ENCODE measurements at places on chromosomes 2 and 18.

- DNase-seq, result no peak
Measured at GRCh38 chr2:180307096-180307495, 300.0 kb upstream of the CWC22 start.

- no peak for DNase-seq
Measured at GRCh38 chr2:7670905-7671641, 753.9 kb downstream of the RNF144A start.

DNA sequence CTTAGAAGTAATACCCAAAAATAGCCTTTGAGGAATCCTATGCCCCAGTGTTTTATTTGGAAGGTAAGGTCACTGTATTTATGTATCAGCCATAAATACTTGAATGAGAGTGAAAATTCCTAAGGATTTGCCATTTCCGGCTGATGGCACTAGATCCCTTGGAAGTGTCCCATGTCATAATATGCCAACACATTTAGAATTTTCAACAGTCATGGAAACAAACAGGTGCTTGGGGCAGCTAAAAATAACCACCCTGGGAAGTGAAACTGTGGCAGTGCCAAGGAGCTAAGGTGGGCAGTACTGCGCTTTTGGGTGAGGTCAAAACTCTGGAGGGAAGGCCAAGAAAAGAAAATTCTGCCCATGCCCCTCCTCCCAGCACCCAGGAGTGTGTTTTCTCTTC is 80.2 kb downstream of the TCF7L1 start:
- DNase-seq, result no peak

DNA sequence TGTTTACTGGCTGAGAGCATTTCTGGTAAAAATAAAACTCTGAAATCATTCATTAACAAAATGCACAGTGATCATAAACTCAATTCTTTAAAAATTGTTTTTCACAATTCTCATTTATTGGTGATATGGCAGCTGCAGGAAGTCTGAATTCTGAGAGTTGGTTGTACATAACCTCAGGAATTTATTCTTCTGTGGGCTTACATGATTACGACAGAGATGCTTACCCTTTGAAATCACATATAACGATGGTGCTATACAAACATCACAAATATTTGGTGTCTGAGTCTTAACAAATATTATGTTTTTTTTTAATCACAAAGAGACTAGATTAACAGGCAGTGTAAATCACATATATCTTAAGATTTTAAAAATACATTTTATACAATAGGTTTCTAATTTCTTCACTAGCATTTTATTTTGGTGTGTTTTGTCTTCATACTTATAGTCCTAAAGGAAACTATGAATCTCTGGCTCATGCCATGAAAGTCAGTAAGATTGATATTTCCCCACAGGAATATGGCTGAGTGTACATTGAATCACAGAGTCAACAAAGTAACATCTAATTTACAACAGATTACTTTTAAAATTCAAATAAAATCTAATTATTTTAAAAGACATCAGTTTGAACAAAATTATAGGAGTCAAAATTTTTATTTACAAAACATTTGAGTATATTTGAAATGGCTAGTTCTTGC is 318.8 kb upstream of the THUMPD2 start:
- no peak for DNase-seq

- no peak for DNase-seq
Measured at GRCh38 chr2:43233218-43234212, 7.1 kb upstream of the ZFP36L2 start.

GRCh38 chr18:57267368-57267925 is 84.9 kb upstream of the ST8SIA3 start:
- DNase-seq, result no peak

DNA sequence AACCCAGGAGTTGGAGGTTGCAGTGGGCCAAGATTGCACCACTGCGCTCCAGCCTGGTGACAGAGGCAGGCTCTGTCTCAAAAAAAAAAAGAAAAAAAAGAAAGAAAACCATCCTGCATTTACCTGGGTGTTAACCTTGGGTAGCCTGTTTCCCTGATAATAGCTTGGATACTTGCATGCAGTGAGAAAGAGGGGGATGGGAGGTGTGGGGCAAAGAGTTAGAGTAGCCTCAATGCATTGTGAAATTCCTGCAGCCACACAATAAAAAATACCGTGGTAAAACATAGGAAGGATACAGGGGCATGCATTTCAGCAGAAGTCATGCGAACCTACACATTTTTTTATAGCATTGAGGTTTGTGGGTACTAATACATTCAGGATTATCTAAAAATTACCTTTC is 76.6 kb upstream of the ZNF516 start:
- DNase-seq, result no peak

DNA sequence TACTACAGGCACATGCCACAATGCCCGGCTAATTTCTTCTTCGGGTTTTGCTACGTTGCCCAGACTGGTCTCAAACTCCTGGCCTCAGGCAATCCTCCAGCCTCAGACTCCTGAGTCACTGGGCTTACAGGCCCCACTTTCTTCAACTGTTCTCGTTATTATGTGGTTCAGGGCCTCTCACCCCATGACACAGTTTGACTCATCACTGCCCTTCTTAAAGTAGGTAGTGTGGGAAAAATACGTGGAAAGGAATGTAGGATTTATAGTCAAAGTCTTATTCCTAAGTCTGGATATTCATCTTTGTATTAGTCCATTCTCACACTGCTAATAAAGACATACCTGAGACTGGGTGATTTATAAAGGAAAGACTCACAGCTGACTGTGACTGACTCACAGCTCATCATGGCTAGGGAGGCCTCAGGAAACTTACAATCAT is 19.4 kb downstream of the CENPA start:
- no peak for DNase-seq

GRCh38 chr2:69914950-69915945 is at the start of gene MXD1:
MXD1 (plus strand) TSS chr2:69915109; CDS start chr2:69915331, 222 bp downstream.
- no peak for DNase-seq

- DNase-seq, result no peak
Measured at GRCh38 chr2:175815537-175815936, 186.5 kb downstream of the LNPK start.

- no peak for DNase-seq
Measured at GRCh38 chr2:235274023-235274422, 219.8 kb upstream of the AGAP1 start.

DNA sequence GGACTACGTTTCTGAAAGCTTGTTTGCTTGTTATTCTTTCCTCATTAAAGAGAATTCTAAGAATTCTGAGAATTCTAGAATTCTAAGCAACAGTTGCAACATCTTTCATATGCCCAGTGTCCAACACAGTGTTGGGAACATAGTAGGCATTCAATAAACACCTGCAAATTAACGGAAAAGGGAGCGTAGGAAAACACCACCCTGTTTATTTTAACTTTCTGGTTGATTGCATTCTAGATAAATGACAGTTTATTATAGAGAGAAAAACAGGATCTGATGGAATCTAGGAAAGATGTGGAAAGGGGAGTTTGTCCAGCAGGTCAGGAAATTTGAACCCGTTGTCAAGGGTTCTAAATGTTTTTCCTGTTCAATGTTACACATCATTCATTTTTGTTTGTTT is 24.2 kb upstream of the EFEMP1 start:
- no peak for DNase-seq

GRCh38 chr2:224682134-224682533 is 34.0 kb downstream of the CCDC195 start:
- no peak for DNase-seq

DNA sequence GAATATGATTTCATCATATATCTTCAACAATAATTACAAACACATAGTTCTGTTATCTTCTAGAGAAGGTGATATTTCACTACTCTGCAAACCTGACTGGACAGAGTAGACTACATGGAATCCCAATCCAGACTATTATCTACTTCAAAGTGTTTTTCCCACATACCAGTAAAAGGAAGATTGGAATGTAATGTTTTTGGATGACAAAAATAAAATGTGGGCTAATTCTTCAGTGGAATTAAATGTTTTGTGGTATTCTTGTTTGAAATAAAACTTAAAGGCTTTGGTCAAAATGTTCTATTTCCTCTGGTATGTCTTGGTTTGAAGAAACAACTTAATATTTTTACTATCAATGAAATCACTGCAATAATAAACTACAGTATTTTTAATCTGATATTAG is 22.1 kb downstream of the COL5A2 start:
- DNase-seq, result no peak

DNA sequence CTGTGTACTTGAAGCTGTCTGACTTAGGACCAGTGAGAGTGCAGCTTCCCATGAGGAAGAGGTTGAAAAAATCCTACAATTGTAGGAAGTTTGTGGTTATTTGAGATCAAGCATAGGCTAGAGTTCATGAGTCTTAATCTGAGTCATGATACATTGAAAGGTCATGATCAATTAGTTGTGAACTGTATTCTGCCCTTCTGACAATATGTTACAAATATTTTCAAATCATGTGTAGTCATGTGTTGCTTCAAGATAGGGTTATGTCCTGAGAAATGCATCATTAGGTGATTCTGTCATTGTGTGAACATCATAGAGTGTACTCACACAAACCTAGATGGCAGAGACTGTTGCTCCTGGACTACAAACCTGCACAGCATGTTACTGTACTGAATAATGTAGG is 68.4 kb upstream of the MFF start:
- DNase-seq, result no peak

GRCh38 chr2:126846241-126846640 is 52.4 kb upstream of the TEX51 start:
- no peak for DNase-seq

DNA sequence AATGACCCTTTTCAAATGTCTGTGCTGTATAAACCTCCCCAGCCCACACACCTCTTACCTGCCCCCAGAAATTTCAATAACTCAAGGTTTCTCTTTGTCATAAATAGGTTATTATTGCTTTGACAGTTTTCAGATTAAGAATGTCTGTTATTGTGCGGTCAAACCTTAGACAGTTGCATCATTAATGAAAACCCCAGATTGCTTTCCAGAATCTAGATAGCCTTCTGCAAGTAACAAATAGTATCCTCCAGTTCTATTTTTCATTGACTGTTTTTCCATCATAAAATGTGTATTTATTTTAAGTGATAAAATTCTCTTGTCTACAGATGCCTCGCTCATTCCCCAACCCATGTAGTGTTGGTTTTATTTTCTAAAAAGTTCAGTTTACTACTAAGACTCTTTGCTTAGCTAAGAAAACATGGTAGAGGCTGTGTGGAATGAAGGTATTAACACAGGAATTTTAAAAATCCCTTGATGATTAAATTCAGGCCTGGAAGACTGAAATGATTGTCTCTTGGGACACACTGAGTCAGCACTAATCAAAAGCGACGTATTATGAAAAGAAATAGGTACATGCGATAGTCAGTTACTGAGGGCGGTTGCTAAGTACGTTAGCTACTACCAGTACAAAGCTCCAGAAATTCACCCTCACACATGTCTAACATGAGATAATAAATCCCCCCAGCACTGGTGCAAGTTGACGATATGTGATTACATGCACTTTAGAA is 38.4 kb upstream of the ITGAV start:
- no peak for DNase-seq

- DNase-seq, result no peak
Measured at GRCh38 chr18:41973983-41974382, 18.9 kb downstream of the PIK3C3 start.

GRCh38 chr2:200679127-200679526 is 93.3 kb downstream of the AOX1 start:
- no peak for DNase-seq

GRCh38 chr2:47312491-47312850 is 90.5 kb upstream of the MSH2 start:
- no peak for DNase-seq

DNA sequence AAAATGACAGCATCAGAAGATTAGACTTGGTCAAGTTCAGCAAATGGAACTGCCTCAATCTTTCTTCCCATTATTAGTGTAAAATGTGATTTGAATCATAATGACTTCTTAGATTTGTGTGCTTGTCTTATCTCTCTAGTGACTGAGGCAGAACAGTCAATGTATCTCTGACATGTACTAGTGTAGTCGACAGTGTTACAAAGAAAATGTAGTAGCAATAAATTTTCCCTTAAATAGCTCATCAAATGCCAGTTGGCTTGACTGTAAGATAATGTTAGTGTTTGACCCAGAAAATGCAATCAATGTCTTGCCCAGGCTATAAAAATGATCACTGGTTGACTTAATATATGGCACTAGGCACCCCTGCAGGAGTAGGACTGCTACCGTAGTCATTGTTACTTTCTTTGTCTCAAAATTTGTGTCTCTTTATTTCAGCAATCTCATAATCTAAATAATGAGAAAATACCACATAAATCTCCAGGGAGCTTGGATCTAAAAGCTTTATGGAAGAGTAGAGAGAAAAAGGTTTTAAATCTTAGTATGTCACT is 1336.7 kb downstream of the DPP10 start:
- no peak for DNase-seq

DNA sequence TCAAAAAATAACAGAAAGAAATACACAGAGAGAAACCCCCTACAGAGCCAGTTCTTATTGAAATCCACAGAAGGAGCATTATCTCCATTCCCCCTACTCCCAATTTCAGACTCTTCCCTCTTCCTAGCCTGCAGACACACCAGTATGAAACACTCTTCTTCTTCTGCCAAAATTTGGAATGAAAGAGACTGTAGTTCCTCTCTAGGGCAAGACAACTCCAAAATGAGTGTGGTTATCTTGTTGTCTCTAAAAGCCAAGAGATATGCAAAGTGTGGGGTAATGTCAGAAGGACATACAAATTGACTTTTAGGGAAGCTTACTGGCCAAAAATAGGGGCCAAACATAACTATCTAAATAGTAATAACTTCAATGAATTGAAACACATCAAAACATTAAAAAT is 337.1 kb upstream of the SETBP1 start:
- no peak for DNase-seq

GRCh38 chr2:1740716-1741589 is 3.4 kb downstream of the PXDN start:
- no peak for DNase-seq

GRCh38 chr18:79327199-79327721 is 68.5 kb upstream of the NFATC1 start:
- no peak for DNase-seq

GRCh38 chr2:200863782-200864175 is 679 bp downstream of the CLK1 start:
- no peak for DNase-seq

GRCh38 chr2:142484111-142484510 is 353.3 kb upstream of the LRP1B start:
- DNase-seq, result no peak

DNA sequence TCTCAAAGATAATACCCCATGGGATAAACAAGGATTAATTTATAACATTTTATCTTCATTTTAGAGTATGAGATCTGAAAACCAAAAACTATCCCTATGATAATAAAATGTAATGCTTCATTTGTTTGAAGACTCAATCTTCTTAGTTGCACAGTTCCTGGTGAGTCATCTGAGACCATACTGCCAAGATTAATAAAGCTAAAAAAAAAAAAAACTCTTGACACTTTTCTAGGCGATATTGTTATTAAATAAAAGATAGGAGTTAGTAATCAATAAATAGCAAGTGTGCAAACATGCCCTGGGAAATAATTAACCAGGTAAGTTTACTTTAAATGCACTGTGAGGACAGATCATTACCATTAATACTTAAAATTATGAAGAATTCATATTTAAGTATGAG is 83.9 kb downstream of the RPE start:
- no peak for DNase-seq

Measured in CMK (cell line).